Bone marrow (tissue), 2 donors: ENCODE measurements at places on chromosomes 5 and 9.

- DNase-seq, result no peak
Observed at GRCh38 chr9:4938496-4938895, 46.6 kb upstream of the JAK2 start.

- DNase-seq, result no peak
Observed at GRCh38 chr9:16410601-16411280, 459.7 kb downstream of the BNC2 start.

GRCh38 chr9:89077519-89077918, 86.3 kb downstream of the S1PR3 start:
- DNase-seq, result no peak

GRCh38 chr5:77638763-77639671, 504 bp upstream of the OTP start:
- no peak for DNase-seq

DNA sequence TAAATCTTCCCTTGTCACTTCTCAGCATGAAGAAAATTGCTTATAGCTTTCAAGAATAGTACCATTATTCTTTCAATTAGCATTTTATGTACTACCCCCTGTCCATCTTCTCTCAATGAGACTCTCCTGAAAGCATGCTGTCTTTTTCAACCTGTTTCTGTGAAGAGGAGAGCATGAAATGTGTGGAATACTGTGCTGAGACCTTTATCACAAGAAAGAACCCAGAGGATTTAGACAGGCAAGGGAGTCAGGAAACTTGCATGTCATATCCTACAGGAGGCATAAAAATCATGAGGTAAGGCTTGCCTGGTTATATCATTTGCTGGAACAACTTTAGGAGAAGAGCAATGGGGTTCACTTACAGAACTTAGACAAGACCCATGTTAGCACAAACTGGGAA, 56.7 kb upstream of the LPAR1 start:
- no peak for DNase-seq

DNA sequence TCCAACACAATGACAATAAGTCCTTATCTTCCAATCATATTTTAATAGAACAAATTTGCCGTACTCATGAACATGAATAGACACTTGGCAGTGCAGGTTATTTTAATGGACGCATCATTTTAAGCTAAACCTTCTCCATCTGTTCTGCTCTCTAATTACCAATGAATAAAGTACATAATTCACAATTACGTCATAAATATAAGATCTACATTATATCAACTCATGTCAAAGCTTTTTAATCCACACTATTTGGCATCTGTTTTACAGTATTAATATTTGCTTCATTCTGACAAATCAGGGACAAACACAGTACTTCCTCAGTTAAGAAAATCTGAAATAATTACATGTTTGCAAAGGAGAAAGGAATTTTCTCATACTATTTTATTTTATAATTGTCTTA, 344.1 kb upstream of the DMAC1 start:
- DNase-seq, result no peak

GRCh38 chr9:84996029-84996428, 326.5 kb downstream of the NTRK2 start:
- DNase-seq, result no peak

GRCh38 chr9:16825331-16825725, 45.1 kb downstream of the BNC2 start:
- DNase-seq, result no peak

DNA sequence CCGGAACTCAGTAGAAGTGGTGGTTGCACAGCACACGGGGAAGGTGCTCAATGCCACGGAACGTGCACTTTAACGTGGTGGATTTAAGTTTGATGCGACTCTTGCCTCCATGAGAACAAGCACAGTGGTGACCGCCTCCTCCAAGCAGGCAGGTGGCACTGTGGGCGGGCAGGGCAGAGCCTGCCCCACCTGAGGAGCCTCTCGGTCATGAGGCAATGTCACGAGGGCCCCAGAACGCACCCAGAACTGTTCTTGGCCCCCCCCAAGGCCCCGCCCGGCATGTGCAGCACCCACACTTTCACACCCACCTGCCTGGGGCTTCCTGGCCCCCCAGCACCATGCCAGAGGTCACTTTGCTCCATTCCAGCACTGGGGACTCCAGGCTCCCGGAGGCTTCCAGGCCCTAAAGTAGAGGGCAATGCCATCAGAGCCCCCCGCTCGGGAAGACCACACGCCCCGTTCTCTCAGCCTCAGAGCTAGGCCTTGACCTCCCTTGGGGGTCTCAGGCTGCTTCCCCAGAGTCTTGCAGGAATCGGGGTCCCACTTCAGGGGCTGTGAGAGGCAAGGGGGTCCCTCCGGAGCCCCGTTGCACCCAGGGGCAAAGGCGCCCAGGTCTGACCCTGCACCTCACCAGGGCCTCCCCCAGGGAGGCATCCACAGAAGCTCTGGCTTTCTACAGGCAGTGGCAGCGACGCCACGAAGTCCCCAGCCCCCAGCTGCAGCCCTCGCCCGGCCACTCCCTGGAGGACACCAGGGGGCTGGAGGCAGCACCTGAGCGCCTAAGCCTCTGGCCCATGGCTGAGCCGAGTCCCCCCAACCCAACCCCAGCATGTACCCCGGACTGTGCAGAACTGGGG, 14.0 kb downstream of the CCDC187 start:
- DNase-seq, result no peak

DNA sequence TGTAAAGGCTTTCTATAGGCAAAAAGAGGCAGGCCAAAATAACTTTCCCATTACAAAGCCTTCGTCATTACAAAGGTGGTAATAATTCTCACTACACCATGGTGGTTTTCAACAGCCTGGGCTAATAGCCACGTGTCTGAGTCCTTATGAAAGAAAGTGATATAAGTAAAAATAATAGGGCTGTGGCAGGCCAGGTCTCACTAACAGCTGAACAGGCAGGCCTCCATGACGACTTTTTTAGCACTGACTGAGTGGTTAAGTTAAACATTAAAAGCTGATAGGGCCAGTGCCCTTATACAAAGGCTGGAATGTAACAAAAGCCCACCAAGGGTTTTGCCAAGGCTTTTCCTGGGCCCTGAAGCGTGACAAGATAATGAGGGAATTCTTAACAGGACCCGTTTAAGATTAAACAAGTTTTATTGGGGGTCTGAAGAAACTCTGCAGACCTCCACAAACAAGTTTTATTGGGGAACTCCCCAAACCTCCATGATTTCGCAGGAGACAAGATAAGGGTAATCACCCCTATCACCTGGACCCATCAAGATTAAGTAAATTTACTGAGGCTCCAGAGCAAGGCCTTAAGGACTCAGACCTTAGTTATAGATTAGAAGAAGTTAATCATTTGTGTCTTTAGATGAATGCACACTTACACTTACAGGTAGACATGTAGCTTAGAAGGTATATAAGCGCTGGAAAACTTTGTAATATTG, 412.9 kb downstream of the CHSY3 start:
- DNase-seq, result no peak

- no peak for DNase-seq
Observed at GRCh38 chr5:33843579-33843978, 48.2 kb downstream of the ADAMTS12 start.

- DNase-seq, result no peak
Observed at GRCh38 chr5:59665086-59665831, 228.3 kb downstream of the PDE4D start.

GRCh38 chr9:99073985-99074901, 30.7 kb upstream of the TGFBR1 start:
- DNase-seq, result no peak

GRCh38 chr5:35938568-35939227, at the start of gene CAPSL:
TSS of gene CAPSL (minus strand) at chr5:35938622. CDS start at chr5:35921120, 17,502 bp downstream.
- DNase-seq, result no peak

DNA sequence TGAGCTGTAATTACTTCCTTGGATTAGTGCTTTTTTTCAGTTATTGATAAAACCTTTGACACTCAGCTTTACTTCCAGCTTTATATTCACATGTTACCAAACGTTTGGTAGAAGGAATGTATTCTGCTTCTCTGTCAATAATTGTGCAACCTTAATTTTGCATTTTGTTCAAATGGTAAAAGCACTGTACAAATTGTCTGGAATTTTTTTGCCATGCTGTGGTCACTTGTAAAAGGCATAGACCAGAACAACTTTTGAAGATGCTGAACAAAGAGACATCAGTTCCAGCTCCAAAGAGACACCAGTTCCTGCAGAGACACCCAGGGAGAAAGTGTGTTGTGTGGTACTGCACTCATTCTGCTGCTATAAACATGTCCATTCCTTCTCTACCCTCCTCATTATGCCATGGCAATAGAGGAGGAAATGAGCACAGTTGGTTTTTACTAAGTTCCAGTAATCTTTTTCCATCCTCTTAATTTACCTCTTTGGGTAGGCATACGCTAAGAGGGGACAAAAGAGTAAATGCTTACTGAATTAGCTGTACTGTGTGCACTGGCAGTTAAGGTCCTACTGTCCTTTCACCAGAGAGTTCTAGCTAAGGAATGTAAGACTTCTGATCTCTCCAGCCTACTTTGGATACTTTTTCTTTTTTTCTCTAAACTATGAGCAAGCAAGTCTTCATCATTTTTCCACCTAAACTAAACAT, 387.4 kb downstream of the FGF10 start:
- DNase-seq, result no peak

DNA sequence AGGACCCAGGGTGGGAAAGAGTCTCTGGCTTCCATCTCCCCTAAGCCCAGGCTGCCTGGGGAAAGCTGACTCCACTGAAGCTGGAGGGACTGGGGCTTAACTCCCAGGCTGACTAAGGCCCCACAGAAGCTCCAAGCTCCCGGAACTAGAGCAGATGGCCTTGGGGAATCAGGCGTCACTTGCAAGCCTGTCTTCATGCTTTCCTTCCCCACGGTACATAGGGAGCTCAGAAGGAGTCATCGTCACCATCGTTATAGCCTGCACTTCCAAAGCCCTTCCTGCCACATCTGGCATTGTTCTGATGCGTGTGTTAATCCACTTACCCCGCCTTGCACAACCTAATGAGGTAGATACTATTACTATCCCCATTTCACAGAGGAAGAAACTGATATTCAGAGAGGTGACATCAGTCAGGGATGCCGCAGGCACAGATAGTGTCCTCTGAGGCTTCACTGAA, 11.5 kb downstream of the AQP3 start:
- no peak for DNase-seq

- DNase-seq, result no peak
Observed at GRCh38 chr5:170076211-170076610, 29.5 kb upstream of the FOXI1 start.
